ENCODE measurements at places on chromosomes 6 and 20.
A peak's percentile ranks its signal among the peaks of the same experiment; 100 is the strongest.

GRCh38 chr6:50264995-50265571, 215.4 kb upstream of the DEFB112 start:
- DNase-seq: peak; percentile 42

GRCh38 chr20:45433316-45433715, 17.4 kb downstream of the PIGT start:
- peak; percentile 23 for DNase-seq

GRCh38 chr6:36501686-36502085, 45.6 kb downstream of the STK38 start:
- peak; percentile 53 for DNase-seq

GRCh38 chr6:13336553-13336952, 8.2 kb upstream of the TBC1D7 start:
- peak; percentile 78 for DNase-seq

DNA sequence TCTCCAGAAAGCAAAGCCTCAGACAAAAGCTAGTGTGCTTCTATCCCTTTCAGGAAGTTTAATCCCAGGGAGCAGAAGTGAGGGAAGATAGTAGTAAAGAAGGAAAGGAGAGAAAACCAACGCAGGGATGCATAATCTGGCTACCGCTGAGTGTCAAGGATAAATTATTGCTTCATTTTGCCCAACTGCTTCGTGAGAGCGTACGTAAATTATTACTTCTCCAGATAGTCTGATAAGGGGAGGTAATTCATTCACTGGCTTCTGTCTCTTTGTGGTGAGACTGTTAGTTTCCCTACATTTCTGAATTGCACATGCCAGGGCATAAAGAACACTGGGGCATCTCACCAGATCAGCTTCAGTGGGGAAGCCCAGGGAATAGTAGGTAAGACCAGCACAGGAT, 539.7 kb downstream of the PHF3 start:
- no peak for DNase-seq

- DNase-seq: no peak
Observed at GRCh38 chr20:52800734-52801627, 171.2 kb upstream of the TSHZ2 start.

Data from fibroblast of skin of back (primary cell).